ENCODE measurements at places on chromosomes 2 and 18.
A peak's percentile ranks its signal among the peaks of the same experiment; 100 is the strongest.

- no peak for DNase-seq
Measured at GRCh38 chr2:85446296-85447221, 28.0 kb downstream of the SH2D6 start.

DNA sequence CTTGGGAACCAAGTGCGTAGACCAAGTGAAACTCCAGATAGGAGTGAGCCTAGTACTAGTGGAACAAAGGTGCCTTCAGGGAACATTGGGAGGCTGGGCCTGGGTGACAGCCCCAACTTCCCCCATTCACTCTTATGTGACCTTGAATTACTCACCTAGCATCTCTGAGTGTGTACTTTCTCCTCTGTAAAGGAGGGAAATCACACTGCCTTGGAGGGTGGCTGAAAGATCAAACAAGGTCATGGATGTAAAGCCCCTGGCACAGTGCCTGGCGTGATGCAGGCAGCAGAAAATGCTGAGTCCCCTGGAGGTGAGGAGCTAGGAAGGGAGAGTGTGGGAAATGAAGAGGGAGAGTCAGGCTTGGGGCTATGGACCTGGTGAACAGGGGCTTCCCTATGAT is 45.9 kb downstream of the MARCO start:
- no peak for DNase-seq

- DNase-seq, result no peak
Measured at GRCh38 chr2:33354981-33355380, 121.5 kb upstream of the RASGRP3 start.

GRCh38 chr2:222052934-222053367 is 245.8 kb downstream of the PAX3 start:
- no peak for DNase-seq

DNA sequence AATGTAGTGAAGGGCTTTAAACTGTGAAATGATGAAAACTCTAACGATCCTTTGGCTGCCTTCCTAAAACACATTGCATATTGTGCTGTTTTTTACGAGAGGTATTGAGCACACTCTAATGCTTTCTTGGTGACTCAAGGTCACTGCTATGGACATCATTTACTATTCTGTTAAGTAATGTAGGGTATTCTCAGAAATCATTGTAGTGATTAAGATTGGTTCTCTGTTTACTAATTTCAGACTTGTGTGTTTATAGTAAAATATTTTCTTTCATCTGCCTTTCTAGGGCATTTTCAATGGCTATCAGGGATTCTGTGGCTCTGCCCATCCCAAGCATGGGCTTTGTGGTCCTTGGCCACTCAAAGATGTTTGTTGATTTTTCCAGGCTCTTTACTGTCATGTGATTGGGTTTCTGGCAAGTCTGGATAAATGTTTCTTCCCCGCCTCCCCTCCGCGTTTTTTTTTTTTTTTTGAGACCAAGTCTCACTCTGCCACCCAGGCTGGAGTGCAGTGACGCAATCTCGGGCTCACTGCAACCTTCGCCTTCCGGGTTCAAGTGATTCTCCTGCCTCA is 29.3 kb downstream of the UBE2F start:
- DNase-seq, result no peak

DNA sequence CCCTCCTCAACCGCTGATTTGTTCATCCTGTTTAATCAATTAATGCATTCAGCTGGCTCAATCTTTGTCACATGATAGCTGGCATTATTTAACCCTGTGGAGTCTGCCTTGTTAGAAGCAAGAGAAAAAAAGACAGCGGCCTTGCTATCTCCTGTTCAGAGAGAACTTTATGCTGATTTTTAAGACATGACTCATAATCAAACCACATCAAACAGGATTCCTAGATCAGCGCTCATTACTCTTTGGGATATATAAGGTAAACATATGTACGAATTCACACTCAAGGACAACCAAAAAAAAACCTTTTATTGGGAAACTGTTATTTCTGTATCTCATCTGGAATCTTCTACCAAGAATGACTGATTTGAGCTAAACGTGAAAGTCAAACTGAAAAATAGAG is 195.1 kb downstream of the C1D start:
- DNase-seq, result no peak

- DNase-seq, result no peak
Measured at GRCh38 chr2:98506881-98507280, 62.2 kb downstream of the INPP4A start.

DNA sequence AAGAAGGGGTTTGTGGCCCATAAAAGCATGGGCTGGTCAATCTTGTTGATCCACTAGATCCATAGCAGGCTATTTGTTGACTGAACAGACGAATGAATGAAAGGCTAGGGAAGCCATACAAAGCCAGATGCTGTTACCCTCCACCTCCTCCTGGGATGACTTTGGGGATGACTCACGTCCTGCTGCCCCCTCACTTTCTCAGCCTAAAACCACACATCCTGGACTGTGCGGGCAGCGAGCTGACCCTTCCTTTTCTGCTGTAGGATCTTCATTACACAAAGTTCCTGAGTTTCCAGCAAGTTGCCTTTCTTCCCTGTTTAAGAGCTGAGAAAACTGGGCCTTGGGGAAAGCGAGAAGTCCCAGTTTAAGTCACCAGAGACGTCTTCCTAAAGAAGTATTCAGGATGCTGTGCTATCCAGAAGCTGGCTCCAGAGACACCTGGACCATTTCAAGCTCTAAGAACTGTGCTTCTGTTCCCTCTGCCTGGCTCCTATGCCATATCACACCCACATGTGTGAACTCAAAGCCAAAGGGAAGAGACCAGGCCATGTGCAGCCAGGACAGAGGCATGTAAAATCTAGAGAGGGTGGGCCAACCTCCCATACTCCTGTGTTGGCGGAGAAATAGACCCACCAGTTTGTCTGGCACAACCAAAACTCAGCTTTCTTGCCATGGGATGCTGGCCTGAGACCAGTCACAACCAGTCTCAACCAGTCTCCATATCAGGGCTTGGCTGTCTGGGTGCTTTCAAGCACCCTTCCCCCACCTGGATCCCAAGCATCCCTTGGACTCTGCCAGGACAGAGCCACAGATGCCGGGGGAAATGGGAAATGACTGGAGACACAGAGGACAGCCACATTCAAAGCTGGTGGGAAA is 4.7 kb upstream of the SLC20A1 start:
- DNase-seq, result no peak

DNA sequence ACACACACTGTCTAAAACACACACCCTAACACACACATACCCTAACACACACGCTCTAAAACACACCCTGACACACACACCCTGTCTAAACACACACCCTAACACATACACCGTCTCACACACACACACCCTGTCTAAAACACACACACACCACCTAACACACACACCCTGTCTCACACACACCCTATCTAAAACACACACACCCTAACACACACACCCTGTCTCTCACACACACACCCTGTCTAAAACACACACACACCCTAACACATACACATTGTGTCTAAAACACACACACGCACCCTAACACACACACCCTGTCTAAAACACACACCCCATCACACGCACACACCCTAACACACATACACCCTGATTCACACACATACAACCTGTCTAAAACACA is 54.1 kb downstream of the HDAC4 start:
- no peak for DNase-seq

- DNase-seq, result no peak
Measured at GRCh38 chr2:53183581-53183980, 584.0 kb upstream of the CHAC2 start.

GRCh38 chr2:1656326-1656960 is 87.9 kb downstream of the PXDN start:
- DNase-seq, result no peak

- DNase-seq, result no peak
Measured at GRCh38 chr2:129480790-129481189, 498.7 kb upstream of the RAB6C start.

DNA sequence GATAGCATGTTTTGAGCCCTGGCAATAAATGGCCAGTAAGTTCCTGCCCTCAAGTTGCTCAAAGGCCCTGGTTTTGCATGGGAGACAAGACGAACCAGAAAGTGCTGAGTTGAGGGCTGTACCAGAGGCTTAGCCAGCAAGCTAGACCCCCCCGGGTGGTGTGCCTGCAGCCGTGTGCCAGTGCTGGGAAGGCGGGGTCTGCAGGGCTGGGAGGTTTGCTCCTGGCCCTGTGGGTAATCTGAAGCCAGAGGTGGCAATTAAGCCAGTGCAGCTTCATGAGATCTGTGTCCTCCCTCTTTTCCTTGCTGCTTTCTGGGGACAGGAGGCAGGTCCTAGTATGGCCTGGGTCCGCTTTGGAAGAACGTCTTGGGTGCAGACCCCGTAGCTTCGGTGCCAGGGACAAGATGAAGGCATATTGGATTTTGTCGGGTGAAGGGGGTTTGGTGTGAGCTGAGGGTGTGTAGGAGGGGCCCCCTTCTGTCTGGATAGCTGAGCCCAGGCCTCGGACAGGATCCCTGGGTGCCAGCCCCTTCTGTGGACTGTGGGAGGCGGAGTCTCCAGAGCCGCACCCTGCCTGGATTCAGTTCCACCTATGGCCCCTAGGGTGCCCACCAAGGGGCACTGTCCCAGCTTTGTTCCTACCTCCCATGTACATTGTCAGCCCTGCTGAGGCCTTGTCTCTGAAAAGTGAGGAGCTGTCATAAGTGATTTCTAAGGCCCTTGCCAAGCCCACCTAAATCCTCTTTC is 15.6 kb downstream of the ATOH8 start:
- DNase-seq, result no peak

- DNase-seq, result no peak
Measured at GRCh38 chr2:112295407-112296078, 20.1 kb downstream of the ZC3H6 start.

DNA sequence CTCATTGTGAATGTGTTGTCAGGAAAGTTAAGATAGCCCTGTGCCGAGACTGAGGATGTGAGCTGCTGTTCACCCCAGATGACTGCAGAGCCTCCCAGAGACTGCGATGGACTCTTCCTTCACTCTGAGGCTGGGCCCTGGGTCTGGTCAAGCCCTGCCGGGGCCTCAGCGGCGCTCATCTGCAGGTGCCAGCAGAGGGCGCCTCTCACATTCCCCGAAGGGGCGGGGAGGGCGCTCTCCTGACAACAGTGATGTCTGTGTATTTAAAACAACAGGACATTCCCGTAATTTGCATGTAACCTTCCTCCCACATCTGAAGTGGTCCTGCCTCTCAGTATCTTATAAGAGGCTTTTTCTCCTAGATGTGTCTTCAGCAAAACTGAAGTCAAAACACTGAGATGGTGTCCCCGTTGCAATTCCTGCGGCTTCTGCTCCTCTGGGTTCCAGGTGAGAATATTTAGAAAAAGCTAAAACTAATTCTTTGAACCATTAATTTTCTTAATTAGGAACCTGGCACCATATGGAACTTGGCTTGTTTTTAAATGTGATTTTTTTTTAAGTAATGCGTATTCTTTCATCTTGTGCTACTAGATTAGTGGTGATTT is 1377.9 kb downstream of the RPIA start:
- DNase-seq, result peak; percentile 39

DNA sequence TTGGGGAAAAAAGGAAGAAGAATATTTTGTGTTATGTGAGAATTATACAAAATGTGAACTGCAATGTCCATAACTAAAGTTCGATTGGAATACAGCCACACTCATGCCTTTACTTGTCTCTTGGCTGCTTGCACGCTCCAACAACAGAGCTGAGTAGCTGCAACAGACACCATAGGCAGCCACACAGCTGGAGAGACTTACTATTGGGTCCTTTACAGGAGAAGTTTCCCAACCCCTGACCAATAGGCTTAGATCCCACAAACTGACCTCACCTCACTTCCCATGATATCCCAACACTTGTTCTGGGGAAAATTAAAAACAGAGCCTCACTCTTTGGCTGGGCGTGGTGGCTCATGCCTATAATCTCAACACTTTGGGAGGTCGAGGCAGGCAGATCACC is 213.8 kb downstream of the SH3BP4 start:
- no peak for DNase-seq

- DNase-seq, result no peak
Measured at GRCh38 chr2:38178556-38179419, 102.8 kb upstream of the CYP1B1 start.

Measured in activated CD4-positive, alpha-beta T cell treated with anti-CD3 and anti-CD28 coated beads, Interleukin-2, Interleukin-6, amounts not matched to agents 100 ng/mL and 50 ng/mL, durations not matched to agents 16 hours and 8 hours (primary cell).